Forelimb muscle (tissue), 1 donor: ENCODE measurements at places on chromosomes 12 and 14.
A peak's percentile ranks its signal among the peaks of the same experiment; 100 is the strongest.

GRCh38 chr14:105135700-105136395 is 32.7 kb downstream of the JAG2 start:
- no peak for DNase-seq

- DNase-seq = no peak
These were observed 131.1 kb downstream of the NEDD1 start for GRCh38 chr12:97038131-97038530.

DNA sequence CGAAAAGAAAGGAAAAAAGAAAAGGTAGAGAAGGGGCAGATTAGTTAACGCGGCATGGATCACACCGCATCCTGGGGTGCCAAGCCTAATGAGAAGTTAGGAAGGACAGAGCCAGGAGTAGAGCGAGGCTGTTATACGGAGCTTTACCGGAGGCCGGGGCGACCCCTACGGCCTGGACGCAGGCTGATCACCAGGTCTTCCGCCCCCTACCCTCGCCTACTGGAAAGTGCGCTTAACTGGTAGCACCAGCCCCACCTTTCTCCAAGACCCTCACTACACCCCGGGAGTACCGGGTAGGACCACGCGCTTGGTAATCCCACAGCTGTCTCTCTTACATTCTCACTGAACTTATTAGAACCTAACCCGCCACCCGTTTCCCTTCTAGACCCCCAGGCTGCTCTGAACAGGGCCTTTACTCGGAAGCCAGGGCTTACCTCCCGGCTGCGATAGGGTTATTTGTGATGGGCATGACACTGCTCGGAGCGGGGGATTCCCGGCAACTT is 33.8 kb downstream of the WBP11 start:
- no peak for DNase-seq

GRCh38 chr14:44657203-44657602 is 150.1 kb upstream of the FSCB start:
- no peak for DNase-seq

GRCh38 chr12:124755801-124756148 is 107.9 kb downstream of the SCARB1 start:
- DNase-seq = no peak

- DNase-seq = no peak
These were observed 191.7 kb downstream of the RASSF9 start for GRCh38 chr12:85644508-85644907.

DNA sequence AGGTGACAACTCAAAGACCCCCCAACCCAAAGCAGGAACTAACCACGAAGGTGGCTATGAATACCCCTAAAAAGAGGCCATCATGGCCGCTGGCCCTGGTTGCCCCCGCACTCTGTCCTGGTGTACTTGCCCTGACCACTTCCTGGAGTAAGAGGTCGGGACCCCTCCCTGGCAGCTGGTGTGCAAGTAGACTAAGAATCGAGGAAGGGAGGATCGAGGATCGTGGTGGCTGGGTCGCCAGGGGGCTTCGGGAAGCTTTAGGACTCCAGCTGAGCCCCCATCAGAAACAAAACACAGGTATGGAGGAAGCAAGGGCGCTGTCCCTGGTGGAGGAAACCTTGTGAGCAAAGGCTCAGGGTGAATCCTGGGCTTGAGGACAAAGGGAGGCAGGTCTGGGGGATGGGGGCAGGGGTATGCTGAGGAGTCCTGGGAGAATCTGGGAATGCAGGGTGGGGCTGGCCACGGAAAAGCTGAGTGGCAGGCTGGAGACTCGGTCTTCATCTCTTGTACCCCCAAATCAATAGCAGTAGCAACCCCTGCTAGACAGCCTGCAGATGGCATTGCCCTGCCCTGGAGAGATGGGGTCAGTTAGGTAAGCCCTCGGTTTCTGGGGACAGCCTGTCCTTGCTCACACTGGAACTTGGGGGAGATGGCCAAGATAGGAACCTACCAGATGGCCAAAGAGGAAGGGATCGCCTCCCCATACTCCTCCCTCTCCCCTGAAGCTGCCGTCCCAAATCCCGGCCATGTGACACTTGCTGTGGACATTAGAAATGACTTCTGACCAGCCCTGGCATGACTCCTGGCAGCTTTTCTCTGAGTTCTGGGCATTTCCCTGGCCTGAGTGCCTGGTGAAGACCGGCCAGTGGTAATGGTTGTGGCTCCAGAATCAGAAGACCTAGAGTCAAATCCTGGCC is 45.3 kb upstream of the ESRRB start:
- DNase-seq = no peak

DNA sequence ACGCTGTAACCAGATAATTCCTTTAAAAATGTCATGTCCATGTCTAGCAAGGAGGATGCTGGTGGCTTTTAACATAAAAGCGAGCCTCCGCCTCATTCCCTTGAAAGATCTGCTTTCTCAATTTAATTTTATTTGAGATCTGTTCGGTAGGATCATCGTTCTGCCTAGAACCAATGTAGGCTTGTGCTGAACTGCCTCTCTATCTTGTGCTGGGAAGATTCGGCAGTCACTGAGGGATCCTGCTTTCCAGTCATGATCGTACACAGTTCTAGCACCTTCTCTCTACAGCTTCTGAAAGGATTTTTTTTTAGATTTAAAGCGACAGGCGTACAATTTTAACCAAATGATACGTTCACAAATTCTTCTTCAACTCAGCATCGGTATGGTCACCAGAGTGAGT is 54.3 kb downstream of the PEBP1 start:
- DNase-seq = no peak

DNA sequence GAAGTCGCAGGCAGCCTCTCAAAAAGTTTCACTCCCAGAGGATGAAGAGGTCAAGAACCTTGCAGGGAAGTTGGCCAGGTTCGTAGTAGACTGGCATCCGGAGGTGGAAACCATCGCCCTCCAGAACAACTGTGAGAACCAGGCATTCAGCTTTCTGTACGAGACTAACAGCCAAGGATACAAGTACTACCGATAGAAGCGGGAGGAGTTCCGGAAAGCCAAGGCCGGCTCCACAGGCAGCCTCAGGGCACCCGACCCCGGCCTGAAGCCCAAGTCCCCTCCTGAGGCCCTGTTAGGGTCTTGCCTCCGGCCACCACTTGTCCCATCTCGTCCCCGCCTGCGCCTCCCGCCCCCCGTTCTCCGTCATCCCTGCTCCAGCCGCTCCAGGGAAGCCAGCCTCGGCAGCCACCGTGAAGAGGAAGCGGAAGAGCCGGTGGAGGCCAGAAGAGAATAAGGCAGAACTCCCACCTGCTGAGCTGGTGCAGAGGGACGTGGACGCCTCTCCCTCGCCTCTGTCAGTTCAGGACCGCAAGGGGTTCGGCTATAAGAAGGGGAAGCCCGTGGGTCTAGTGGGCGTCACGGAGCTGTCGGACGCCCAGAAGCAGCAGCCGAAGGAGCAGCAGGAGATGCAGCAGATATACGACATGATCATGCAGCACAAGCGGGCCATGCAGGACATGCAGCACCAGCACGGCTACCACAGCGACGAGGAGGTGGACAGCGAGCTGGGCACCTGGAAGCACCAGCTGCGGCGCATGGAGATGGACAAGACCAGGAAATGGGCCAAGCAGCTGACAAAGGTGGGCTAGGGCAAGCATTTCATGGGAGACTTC is 366.8 kb upstream of the ATXN7L3B start:
- no peak for DNase-seq

DNA sequence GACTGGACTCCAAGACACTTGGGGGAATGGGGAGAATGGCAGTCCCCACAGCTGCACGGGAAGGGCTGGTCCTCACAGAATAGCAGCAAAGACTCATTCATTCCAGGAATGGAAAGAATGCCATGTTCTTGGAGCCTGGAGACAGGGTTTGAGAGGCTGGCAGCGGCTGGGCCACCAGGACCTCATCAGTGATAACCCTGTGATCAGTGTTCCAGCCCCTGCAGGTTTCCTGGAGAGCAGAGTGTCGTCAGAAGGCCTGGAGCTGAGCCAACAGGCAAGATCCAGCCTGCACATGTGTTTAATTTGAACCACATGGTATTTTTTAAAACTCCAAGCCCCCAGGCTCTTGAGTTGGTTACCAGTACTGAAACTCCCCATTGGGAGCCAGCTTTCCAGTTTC is 11.3 kb downstream of the BDKRB1 start:
- DNase-seq = peak; percentile 25

- DNase-seq = no peak
These were observed 8.6 kb downstream of the WDR89 start for GRCh38 chr14:63632932-63633514.

DNA sequence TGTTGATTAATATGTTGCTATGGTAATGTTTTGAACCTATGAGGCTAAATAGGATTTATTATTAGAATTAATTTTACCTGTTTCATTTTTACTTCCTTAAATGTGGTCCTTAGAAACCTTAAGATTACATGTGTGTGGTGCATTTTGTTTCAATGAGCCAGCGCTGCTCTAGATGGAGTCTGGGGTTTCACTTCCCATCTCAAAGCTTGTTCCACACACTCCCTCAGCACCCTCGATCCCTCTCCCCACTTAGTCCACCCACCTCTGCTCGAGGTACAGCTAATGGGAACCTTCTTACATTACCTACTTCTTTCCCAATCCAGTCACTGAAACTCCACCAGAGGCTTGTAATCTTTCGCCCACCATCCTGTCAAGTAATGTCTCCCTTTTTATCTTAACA is 205.2 kb downstream of the PAX9 start:
- DNase-seq = no peak

DNA sequence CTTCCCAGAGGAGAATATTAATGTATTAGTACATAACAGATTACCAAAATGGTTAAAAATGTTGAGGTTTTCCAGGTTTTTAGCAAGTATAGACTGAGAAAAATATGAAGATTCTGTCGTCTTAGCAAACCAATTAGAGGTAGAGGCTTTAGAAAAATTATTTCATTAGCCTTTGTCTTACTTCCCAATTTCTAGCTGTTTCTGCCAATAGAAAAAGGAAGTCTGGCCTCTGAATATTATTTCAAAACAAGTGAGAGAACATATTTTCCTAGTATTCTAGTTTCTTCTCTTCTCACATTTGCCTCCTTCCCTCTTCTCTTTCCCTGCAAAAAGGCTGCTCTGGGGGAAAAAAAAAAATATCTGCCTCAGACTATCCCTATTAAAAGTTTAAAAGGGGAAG is 16.4 kb downstream of the IPO8 start:
- no peak for DNase-seq

- DNase-seq = no peak
These were observed 49.2 kb downstream of the LIN52 start for GRCh38 chr14:74133833-74134481.

- DNase-seq = no peak
These were observed 41.6 kb upstream of the VASH1 start for GRCh38 chr14:76719666-76720065.

- no peak for DNase-seq
These were observed 199.0 kb downstream of the DUSP6 start for GRCh38 chr12:89153341-89153740.

GRCh38 chr12:91289906-91290305 is 107.3 kb upstream of the DCN start:
- DNase-seq = no peak

DNA sequence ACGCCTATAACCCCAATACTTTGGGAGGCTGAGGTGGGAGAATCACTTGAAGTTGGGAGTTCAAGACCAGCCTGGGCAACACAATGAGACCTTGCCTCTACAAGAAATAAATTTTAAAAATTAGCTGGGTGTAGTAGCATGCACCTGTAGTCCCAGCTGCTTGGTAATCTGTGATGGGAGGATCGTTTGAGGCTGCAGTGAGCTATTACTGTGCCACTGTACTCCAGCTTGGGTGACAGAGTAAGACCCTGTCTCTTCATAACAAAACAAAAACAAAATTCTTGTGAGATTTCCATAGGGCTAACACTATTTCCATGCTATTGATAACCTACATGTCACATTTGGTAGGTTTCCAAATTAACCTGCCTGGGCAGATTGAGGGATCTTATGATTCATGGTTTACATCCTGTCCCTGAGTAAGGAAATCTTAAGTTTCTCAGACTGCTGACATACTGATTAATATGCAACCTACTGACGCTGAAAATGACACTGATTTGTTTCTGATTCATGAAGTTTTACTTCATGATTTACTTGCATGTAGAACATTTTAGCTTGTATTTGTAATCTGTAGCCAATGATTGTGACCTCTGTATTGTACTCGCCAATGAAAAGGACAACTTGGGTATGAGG is 15.9 kb downstream of the ATP6V1D start:
- no peak for DNase-seq
